ENCODE measurements at places on chromosomes 11 and 22.

- DNase-seq: no peak
Observed at GRCh38 chr11:30310623-30311022, 12.3 kb upstream of the ARL14EP start.

DNA sequence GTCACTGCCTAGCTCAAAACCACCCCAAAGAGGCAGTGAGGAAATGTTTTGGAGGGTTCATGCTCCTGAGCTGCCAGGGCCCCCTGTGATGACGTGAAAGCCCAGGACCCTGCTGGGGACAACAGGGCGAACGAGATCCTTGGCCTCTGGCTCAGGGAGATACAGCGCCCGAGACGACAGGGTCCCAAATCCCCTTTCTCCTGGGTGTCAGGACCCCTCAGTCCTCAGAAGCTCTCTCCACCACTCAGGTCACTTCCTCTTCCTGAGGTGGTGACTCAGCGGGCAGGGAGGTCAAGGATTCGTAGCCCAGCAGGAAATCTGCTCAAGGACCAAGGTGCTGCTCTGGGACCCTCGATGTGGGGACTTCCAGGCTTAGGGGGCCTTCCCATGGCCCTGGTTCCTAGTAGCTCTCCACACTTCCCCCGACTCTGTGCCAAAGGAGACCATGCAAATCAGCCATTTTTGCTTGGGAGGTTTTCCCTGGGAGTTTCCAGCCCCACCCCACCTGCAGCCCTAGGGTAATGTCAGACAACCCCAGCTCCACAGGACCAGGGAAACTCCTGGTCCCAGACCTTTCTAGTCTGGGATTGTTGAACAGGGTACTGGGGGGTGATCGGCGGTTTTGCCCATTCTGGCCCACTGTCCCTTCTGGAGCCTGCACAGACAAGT lies 12.8 kb downstream of the BCL9L start:
- DNase-seq: no peak

DNA sequence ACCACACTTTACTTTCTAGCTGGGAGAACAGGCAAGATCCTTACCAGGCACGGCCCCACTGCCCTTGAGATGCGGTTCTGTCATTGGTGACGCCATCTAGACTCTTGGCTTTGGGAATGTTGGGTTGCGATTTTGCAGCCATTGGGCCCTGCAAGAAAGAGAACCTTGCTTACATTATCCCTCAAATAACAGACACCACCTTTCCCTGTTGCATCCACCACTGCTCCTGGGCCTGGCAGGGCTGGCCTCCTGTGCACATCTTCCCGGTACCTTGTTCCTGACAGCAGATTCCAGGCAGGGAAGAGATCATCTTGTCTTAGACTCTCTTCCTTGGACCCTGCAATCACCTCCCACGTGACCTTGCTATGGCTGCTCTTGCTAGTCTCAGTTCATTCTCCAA lies 3.4 kb downstream of the DHCR7 start:
- no peak for DNase-seq

- DNase-seq: no peak
Observed at GRCh38 chr11:109864834-109865547, 228.2 kb upstream of the ZC3H12C start.

DNA sequence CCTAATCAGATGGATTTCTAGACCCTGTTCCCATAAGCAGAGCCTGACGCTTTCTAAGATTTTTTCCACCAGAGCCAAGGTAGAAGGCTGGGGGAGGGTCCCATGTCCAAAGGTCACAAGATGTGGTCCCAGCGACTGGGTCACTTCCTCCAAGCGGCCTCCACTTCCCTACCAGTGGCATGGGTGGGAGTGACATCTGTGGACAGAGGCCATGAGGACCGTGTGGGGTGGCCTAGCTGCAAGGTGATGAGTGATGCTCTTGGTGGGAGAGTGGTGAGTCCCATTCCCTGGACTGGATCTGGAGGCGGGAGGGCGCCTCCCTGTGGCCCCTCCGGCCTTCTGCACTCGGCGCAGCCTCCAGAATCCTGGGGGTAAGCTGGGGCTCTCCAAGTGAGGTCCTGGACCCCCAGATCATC lies 32.4 kb upstream of the PRR5 start:
- DNase-seq: no peak

DNA sequence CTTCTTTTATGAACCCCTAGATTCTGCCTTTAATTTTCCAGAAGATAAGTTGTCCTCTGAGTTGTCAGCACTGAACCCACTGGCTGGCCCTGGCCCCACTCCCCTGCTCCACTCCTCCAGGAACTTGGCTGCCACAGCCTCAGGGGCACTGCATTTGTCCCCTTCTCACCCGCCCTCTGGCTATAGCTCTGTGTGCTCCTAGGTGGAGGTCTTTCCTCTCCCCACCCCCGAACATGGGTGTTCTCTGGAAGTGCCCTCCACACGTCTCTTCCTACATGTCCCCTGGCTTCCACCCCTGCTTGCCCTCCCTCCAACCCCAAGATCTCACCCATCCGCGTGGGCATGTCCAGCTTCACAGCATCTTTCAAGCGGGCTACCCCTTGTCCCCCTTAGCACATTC lies 137.7 kb upstream of the TEAD1 start:
- DNase-seq: no peak

GRCh38 chr22:20106205-20106848 lies 9.6 kb upstream of the RANBP1 start:
- DNase-seq: no peak

DNA sequence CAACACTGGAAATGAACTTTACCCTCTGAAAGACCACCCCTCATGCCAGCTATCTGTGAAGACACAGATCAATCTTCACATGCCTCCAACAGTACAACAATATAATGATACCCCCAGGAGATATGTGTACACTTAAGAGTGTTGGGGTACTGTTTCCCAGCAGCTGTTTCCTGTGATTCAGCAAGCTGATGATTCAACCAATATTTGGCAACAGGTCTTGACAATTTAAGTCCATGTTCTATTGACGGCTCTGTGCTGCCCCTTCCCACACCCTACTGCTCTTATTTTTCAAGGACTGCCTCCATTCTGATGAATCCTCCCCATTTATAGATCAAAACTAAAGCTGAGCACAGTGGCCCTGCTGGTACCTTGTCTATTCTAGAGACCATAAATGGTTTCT lies 6.6 kb downstream of the SNX19 start:
- no peak for DNase-seq

- DNase-seq: no peak
Observed at GRCh38 chr11:9528136-9528501, 45.4 kb upstream of the WEE1 start.

GRCh38 chr22:18060646-18061620 lies 16.9 kb upstream of the PEX26 start:
- DNase-seq: no peak

DNA sequence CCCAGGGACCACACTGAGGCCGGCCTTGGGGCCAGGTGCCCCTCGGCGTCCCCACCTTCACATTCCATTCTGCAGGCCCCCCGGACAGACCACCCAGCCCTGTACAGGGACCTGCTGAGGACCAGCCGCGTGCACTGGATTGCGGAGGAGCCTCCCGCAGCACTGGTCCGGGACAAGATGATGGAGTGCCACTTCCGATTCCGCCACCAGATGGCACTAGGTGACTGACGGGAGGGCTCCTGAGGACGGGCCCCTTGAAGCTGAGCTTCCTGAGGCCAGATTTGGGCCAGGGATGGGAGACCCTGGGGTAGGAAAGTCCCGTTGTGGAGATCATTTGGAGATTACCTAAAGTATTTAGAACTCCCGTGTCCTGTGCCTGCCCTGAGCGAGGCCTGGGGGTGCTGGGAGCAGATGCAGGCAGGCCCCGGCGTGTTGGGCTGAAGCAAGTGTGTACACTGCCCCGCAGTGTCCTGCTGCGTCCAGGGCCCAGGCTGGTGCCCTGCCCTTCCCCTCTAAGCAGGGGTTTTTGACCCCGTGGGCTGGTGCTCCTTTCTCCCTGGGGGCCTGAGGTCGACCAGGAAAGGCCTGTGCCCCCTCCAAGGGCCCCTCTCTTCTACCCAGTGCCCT lies 20.0 kb downstream of the TRMU start:
- DNase-seq: no peak

DNA sequence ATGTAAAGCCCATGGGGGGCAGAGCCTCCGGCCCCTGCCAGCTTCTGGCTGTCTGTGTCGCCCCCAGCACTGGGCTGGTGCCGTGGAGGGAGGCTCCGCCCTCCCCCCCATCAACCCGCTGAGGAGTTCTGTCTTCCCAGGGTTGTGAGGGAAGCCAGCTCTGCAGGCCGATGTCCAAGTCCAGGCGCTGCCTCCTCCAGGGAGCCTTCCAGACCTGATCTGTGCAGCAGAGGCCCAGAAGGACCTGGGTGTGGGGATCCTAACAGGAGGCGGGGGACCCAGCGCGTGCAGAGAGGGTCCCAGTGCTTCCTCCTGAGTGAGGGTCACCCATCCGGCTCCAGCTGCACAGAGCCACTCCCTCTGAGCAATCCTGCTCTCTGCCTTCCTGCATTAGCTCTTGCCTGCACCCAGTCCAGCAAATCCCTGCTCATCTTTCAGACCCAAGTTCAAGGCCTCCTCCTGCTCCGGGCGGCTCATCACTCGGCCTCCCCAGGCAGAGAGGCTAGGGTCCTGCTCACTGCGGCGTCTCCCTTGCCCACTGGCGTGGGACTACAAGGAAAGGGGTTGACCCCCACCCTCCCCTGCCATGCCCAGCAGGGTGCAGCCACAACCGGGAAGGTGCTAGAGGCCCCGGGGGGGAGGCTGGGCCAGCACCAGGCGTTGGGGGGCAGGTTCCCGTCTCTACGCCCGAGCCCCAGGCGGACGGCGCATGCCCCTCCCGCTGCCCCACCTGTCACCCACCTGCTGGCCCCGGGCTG lies 16.4 kb downstream of the PRR33 start:
- no peak for DNase-seq

DNA sequence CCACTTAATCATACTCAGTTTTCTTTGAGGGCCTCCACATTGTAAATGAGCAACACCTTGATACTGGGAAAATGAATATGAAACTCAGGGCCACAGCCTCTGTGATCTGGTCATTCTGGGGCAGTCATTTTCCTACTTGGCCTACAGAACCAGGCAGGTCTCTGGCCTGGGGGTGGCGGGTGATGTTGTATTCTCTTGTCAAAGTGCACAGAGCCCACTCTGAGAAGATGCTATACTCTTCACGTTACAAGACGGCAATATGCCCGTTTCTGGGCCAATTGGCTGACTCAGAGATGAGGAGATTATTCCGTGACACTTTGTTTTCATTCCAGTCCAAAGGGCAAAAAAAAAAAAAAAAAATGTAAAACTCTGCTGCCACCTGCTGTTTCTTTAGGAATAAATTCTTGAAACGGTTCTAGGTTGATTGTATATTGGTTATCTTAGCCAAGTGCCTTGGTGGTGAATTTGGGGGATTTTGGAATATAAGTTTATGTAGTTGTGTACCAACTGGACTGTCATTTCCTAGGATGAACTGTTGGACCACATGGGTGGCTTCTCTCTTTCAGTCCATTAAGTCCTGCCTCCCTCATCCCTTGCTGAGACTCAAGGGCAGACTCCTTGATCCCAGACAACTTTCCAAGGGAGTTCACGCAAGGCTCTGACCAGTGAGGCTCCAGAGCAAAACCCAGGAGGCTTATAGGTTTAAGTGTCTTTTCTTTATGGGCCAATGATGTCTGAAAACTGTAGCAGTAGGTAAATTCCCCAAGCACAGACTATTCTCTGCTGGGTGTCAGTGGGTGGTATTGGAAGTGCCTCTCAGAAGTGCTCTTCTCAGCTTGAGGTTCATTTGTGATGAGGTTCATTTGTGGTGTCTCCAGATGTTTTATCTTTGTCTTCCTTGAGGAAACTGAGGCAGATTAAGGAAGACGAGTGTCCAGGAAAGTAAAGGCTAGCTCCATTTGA lies 18.2 kb downstream of the ADM start:
- peak; percentile 65 for DNase-seq

GRCh38 chr22:47394504-47395440 lies 632.3 kb downstream of the TBC1D22A start:
- DNase-seq: no peak

DNA sequence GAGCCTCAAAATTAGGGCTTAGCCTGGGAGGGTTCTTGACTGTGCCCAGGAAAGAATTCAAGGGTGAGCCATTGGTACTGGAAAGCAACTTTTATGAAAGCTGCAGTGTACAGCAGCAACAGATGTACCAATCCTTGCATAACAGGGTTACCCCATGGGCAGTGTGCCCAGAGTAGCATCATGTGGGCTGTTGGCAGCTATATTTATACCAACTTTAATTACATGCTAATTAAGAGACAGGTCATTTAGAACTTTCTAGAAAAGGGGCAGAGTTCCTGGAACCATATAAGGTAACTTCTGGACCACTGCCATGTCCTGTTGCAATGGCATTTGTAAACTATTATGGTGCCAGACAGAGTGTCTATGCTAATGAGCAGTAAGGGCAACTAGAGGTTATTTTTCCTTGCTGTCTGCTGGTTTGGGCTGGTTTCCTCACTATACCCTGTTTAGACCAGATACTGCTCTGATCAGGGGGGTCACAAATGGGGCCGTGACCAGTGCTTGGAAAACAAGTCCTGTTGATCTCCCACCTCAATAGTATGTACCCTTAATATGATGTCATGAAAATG lies 1120.5 kb upstream of the RAG2 start:
- no peak for DNase-seq

DNA sequence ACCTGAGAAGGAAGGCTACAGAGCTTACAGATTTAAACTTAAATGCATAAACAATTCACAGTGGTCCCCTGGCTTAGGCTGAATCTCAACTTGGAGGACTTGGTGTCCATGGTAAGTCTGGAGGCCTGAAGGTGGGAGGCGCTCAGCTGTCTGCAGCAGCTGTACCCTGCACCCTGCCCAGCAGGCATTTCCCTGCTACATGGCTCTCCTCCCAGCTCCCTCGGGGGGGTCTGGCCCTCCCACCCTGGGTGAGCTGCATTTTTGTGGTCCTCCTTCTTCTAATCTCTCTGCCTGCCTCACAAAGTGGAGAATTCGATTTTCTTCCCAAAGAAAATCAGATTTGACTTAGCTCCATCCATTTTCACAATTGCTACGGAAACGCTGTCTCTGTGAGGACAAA lies 273.2 kb downstream of the KIRREL3 start:
- no peak for DNase-seq

DNA sequence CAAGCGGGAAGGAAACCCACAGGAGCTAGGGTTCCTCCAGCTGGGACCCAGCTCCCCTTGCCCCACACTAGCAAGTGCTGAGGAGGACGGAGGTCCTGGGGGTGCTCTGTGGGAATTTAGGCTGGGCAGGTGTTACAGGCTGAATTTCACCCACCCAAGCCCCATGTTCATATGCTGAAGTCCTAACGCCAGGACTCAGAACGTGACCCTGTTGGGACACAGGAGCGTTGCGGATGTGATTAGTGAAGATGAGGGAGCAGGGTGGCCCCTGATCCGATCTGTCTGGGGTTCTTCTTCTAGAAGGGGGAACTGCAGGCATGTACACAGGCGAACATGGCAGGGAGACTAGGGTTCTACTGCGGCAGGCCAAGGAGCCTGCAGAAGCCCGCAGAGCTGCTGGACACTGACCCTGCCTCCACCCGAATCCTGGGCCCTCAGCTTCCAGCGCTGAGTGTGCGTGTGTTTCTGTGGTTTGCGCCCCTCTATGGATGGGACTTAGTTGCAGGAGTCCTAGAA lies 103.4 kb upstream of the FGF3 start:
- no peak for DNase-seq

Data from NCI-H2029 treated with DMSO at 0.1 percent for 48 hours (cell line).